Glomerular endothelial cell (primary cell): ENCODE measurements at places on chromosomes 11 and 22. TPM values are rescaled to one million over a fixed set of nuclear protein-coding genes. Genes with fewer than 3 reads are reported as not detected.

GRCh38 chr22:28395920-28396753 lies 283.5 kb downstream of the TTC28 start:
- DNase-seq: no peak

Gene MRGPRX4
- not detected in 2 replicates for total RNA-seq

Gene GPHA2
- total RNA-seq: not detected in 2 replicates

- DNase-seq: no peak
These were observed 842 bp downstream of the HEPACAM start for GRCh38 chr11:124934862-124935547.

Gene DTX4
- total RNA-seq: 1.2 and 1.8 TPM in 2 replicates

Gene INS
- not detected in 2 replicates for total RNA-seq

Gene MMP11
- 17.9 and 21.2 TPM in 2 replicates for total RNA-seq

Gene GRIA4
- total RNA-seq: 0.05 TPM in 1 of 2 replicates, not detected in the other

Gene LMO2
- total RNA-seq: 47.8 and 67.6 TPM in 2 replicates

DNA sequence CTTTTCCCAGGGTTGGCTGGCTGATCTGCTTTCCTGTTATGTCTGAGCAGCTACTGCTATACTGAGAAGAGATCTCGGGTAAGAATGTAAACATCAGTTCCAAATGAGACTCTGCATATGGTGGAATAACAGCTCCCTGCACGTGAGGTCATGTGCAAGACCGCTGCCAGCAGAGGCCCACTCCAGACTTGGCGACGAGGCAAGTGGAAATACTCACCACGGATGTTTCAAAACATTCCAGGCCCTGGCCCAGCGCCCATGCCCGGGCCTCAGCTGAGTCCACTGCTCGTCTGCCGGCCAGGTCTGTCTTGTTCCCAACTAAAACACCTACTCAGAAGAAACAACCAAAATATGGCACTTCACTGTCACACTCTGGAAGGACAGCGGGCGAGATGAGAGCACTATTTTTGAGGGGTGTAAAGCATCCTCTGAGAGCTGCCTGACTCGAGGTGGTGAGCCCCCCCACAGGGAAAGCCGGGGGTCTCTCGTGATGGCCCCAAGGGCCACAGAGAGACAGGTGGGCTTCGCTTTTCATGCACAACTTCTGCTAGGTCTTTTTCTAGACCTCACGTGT lies 13.1 kb downstream of the IFT27 start:
- DNase-seq: no peak

Gene HOATZ
- not detected in 2 replicates for total RNA-seq

DNA sequence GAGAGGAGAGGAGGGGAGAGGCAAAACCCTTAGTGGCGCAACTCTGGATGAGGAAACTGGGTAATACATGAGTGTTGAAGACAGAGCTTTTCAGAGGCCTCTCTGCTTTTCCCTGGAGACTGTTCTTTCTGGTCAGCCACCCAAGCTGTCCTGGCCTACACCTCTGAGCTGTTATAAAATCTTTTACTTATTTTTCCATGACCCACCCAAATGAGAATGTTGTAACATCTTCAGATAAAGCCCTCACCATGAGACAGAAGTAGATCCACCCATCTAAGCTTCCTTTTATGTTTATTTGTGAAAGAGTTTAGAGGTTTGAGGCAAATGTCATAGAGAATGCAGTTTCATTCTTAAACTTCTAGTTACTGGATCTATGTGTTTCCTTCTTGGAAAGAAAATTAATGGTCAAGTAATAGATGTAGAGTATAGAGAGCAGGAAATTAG lies 20.3 kb upstream of the APLP2 start:
- no peak for DNase-seq

DNA sequence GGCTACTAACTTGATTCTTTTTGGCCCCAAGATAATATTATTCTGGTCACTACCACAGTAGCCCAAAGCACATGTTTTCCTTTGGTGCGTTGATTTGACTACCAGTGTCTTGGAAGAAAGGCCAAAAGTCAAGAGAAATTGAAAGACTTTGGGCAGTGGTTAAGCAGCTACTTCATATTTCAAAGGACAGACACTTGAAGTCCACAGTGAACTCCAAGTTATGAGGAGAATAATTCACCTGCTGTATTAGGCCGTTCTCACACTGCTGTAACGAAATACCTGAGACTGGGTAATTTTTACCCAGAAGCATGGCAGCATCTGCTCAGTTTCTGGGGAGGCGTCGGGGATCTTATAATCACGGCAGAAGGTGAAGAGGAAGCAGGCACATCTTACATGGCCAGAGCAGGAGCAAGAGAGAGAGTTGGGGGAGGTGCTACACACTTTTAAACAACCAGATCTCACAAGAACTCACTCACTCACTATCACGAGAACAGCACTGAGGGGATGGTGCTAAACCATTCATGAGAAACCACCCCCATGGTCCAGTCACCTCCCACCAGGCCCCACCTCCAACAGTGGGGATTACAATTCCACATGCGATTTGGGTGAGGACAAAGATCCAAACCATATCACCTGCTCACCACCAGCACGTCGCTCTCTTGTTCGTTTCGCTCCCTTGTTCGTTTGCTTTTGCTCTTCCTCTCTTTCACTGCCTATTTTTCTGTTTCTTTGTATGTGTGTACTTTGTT lies 40.2 kb upstream of the PICALM start:
- DNase-seq: no peak

- DNase-seq: no peak
These were observed 144.9 kb downstream of the PGR start for GRCh38 chr11:100984668-100985067.

DNA sequence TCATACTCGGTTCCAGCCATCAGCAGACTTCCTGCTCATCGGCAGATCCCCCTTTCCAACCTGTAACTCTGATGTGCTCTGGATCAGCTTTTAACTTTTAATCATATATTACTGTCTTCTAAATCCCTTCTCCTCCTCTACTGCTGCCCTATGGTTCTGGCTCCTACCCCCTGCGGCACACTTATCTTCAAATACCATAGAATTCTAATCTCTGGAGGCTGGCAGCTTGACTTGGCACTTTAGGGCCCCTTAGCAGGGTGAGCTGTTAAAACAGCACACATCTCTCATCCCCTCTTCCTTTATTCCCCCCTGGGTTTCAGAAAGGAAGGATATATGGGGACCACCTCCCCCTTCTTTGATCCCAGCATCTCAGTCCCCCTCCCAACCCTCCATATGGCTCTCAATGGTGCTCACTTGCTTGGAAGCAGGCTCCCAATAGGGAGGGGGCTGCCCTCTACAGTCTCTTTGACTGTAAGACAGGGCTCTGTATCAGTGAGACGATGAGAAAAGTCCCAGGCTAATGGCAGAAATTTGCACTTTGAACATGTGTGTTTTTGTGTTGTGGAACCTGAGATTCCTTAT lies 4.4 kb upstream of the CNTF start:
- no peak for DNase-seq

- no peak for DNase-seq
These were observed 67.0 kb downstream of the IGLL5 start for GRCh38 chr22:22954656-22955055.

Gene OOSP4A
- not detected in 2 replicates for total RNA-seq

GRCh38 chr11:134599299-134599771 lies 187.3 kb upstream of the B3GAT1 start:
- no peak for DNase-seq

GRCh38 chr11:117194267-117194666 lies 4.9 kb upstream of the TAGLN start:
- no peak for DNase-seq
